ENCODE measurements at places on chromosomes 13 and 19.

- no peak for DNase-seq
These were observed 38.9 kb downstream of the IRS2 start for GRCh38 chr13:109747524-109747923.

DNA sequence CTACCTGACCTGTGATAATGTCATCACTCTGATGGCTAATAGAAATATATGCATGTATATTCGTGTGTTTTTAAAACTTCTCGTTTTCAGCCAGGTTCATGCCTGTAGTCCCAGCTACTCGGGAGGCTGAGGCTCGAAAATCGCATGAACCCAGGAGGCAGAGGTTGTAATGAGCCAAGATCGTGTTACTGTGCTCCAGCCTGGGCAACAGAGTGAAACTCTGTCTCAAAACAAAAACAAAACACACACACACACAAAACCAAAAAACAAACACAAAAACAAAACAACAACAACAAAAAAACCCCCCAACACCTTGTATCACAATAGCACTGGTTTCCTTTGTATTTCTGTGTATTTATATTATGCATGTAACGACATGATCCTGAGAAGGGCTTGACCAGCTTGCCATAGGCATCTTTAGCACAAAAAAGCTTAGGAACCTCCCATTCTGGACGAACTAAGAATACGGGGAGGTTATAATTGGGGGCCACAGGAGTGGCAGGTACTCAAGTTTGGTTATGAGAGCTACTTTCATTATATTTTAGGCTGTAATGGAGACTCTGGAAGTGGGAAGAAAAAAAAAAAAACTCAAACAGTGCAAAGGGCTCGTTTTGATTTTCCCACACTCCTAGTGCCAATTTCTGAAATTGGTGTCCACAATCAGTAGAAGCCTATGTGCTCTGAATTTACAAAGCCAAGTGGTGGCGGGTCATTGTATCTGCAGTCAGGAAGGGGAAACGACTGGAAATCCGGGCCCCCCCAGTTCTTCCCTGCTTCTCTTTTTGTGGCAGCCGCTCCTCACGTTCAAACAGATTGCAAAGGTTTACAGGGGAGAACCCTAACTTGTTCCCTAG is 1.2 kb upstream of the ACP7 start:
- DNase-seq, result no peak

DNA sequence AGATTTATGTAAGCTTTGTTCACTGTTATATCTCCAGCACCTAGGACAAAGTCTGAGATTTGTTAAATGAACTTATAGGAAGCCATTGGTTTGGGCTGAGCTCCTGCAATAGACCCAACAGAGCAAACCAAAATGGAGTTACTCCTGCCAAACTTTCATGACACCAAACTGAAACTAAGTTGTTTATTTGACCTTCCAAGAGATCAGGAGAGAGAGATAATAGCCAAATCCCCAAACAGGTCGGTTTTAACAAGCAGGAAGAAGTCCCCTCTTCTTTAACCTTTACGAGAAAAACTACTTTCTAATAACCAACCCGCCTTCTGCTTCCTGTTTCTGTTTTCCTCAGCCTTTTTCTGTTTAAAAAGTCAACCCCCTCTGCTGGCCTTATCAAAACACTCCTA is 54.9 kb upstream of the ATP12A start:
- no peak for DNase-seq

DNA sequence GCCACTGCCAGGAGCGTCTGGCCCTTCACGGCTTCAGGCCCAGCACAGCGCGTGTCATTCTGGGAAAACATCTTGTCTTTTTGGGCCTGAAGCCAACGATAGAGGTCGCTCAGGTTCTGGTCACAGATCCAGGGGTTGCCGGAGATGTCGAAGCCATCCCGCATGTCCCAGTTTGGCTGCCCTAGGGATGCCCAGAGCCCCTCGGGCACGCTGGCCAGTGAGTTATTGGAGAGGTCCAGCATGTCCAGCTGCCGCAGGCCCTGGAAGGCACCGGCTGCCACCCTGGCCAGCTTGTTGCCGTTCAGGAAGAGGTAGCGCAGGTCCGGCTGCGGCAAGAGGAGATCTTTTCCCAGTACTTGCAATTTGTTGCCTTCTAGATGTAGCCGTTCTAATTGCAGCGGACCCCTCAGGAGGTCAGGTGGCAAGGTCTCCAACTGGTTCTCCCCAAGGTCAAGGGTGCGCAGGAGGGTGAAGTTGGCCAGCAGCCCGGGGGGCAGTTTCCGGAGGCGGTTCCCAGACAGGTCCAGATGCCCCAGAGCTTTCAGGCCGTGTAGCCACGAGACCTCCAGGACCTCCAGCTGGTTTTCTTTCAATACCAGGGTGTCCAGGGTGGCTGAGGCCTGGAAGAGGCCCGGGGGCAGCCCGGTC is 1.8 kb downstream of the LRG1 start:
- DNase-seq, result no peak

- DNase-seq, result no peak
These were observed 498.4 kb upstream of the ARGLU1 start for GRCh38 chr13:107066355-107066754.

DNA sequence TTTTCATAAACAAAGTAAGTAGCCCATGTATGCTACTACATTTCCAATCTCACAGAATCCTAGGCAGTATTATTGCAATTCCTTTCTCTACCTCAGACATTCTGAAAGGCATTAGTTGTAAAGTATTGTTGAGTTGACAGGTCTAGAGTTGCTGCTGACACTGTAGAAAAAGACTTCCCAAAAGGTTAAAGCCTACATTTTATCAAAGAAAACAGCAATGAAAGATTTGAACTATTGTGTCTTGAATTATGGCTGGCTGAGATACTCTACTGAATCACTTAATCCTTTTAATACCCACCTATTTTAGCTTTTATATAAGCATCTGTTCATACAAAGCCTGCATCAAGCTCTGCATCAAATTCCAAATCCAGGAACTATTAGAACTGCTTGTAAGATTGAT is 1082.0 kb downstream of the OLFM4 start:
- DNase-seq, result no peak

DNA sequence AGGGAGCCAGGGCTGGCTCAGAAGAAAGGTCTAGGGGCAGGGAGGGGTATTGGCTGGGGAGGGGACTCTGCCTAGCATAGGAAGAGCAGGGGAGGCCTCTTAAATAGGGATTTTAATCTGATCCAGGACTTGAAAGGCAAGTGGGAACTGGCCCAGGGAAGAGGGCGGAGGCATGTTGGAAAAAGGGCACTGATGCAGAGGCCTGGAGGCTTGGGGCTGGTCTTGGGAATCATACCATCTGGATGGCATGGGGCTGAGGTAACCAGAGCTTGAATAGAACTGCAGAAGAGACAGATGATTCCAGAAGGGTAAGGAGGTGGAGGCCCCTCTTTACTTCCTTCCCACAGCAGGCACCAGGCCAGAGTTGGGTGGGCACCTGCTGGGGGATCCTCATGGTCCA is 29.1 kb downstream of the CERS4 start:
- DNase-seq, result no peak

GRCh38 chr13:25881971-25882451 is 169.8 kb downstream of the SHISA2 start:
- no peak for DNase-seq

GRCh38 chr13:25286308-25286968 is 850 bp downstream of the MTMR6 start:
- no peak for DNase-seq
